ENCODE measurements at places on chromosomes 12 and 14.
A peak's percentile ranks its signal among the peaks of the same experiment; 100 is the strongest.

GRCh38 chr14:92294506-92294905 lies 28.5 kb upstream of the SLC24A4 start:
- no peak for DNase-seq

DNA sequence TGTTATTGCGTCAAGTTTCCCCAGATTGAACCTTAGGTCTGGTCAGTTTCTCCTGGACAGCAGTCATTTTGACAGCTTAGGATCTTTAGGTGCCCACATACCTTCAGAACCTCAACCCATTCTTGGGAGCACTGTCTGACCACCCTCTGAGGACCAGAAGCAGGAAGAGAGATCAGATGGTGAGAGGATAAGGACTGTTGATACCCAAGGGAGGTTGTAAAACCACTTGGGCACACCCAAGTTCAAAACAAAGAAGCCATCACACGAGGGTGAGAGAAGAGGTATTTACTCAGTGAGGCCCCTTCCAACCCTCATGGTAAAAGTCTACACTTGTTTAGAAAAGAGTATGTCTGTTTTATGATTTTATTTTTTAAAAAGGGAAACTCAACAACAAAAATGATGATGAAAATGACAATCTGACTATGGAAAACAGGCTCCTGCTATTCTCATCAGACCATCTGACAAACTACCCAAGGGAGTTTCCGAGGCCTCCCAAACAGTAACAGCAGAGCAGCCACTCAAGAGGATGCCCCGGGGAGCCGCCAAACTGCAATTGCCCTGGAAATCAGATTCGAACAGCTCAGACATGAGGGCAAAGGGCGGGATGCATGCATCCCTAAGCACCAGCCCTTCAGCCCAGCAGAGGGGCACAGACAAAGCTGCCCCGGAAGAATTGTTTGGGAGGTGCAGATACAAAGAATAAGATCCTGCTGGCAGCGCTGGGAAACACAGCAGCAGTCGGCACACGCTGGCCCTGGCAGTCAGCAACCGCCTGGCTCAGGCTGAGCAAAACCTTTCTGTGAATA lies 162.6 kb upstream of the PLEKHG7 start:
- DNase-seq: peak; percentile 34

GRCh38 chr14:57870686-57871457 lies 5.0 kb upstream of the SLC35F4 start:
- DNase-seq: no peak

GRCh38 chr12:105590571-105590970 lies 260.1 kb downstream of the C12orf75 start:
- DNase-seq: no peak

GRCh38 chr12:92993259-92993658 lies 64.2 kb upstream of the EEA1 start:
- DNase-seq: no peak

- no peak for DNase-seq
Observed at GRCh38 chr12:6771091-6771495, 1.2 kb upstream of the LAG3 start.

DNA sequence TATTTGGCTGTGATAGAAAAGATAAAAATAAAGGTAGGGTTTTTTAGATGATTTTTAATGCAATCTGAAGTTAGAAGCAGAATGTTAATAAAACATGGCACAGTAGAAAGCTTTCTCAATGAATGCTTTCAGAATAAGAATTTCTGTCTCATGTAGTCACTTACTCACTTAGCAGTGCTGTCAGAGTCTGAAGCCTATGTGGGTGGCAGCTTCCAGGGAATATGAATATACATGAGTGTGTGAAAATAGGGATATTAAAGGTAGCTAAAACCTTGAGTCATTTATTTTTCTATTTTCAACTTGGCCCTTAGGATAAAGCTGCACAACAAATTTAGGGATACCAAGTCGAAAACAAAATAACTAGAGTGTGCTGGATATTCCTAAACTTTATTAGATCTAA lies 427.9 kb downstream of the AEBP2 start:
- DNase-seq: no peak

DNA sequence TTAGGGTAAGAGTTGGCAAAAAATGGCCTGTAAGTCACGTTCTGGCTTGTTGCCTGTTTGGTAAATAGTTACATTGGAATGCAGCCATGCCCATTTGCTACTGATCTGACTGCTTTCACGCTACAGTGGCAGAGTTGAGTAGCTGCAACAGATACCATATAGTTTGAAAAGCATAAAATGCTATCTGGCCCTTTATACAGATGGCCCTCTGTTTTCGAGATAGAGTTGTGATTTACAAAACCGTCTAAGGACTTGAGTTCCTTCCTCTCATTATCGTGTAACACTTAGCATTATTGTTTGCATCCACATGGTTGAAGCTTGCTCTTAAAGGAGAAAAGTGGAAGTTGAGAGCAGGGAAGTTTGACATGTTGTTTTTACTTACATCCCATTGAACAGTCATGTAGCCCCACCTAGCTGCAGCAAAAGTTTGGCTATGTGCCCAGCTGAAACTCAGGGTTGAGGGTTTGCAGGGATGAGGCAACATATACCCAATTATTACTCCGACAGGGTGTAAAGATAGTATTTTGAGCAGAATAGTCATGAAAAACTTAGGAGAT lies 11.3 kb upstream of the SCFD1 start:
- DNase-seq: peak; percentile 4

- no peak for DNase-seq
Observed at GRCh38 chr12:106987846-106988245, 900 bp upstream of the MTERF2 start.

DNA sequence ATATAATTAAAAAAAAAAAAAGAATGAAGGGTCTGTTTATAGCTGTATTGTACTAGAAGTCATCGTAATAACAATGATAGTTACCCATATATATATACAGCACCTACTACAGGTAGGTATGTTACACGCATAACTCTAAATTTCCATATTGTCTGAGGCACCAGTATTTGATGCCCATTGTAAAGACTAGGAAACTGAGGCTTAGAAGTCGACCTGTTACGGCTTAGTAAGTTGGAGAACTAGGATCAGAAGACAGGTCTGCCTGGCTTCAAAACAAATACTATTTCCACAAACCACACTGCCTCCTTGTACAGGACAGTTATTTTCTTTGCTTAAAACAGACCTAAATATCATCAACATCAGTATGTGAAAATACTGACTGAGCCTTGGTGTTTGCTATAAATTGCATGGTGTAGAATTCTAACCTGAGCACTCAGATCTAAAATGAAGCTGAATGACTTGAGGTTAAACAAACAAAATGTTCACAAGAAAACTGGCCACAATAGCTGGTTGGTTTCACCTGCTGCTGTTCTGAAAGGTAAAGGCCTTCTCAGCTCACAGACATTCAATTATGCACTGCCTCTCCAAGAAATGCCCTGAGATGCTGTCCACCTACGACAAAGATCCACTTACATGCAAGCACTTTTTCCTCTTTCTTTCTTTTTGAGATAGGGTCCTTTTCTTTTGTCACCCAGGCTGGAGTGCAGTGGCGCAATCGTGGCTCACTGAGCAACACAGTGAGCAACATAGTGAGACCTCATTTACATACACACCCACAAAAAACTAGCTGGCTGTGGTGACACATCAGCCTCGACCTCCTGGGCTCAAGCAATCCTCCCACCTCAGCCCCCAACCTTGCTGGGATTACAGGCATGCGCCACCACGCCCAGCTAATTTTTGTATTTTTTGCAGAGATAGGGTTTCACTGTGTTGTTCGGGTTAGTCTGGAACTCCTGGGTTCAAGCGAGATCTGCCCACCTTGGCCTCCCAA lies 35.7 kb downstream of the SSH1 start:
- no peak for DNase-seq

DNA sequence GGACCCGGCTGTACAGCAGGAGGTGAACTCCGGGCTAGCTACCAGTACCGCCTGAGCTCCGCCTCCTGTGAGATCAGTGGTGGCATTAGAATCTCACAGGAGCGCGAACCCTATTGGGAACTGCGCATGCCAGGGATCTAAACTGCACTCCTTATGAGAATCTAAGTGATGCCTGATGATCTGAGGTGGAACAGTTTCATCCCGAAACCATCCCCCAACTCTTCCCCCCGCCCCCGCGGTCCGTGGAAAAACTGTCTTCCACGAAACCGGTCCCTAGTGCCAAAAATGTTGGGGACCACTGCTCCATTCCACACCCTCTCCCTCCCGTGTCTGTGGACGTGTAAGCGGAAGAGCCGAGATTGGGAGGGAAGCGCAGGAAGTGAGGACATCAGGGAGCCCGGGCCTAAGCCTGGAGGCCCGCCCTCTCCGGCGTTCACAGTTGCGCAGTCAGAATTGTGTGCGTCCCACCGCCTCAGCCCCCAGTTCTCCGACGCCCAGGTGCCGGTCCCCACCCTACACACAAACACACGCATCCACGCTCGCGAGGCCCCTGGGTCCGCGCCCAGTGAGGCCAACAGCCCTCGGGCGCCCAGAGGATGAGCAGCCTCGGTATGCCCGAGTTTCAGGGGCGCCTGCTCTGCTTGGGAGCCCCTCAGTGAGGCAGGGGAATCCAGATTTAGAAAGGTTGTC lies 1.8 kb upstream of the RNASE4 start:
- DNase-seq: peak; percentile 41

- DNase-seq: no peak
Observed at GRCh38 chr12:22689876-22690275, 64.9 kb downstream of the ETNK1 start.

DNA sequence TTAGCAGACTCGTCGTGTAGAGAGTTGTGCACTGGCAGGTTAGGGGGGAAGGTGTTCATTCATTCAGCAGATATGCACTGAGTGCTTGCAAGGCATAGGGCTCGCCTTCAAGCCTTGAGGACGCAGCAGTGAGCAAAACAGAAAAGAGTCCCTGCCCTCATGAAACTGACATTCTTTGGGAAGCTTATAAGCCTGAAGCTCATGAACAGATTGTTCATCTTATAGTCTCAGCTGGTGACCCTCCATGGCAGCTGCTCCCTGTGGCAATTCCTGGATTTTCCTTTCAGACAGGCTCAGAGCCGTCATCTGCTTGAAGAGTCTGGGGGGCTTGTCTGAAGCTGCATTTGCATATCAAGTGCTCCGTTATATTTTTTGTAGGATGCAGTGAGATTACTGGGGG lies 148.4 kb downstream of the PRKCH start:
- DNase-seq: no peak

GRCh38 chr12:55039395-55040354 lies 19.9 kb downstream of the NEUROD4 start:
- no peak for DNase-seq

- DNase-seq: no peak
Observed at GRCh38 chr12:52703878-52704277, 554 bp upstream of the KRT77 start.

DNA sequence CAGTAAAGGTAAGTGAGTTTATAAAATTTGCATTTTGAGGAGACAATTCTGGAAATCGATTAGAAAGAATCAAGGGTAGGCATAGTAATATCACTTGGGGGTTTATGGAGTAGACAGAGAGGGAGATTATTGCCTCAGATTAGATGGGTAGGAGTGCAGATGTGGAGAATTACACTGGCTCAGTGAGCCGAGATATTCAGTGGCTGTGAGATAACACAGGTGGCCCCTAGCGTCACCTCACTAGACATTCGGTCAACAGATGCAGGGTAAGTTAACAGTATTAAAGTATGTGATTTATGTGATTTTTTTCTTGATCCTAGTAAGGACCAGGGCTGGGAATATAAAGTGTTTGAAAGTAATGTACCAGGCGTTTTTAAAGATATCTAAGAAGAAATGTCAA lies 39.6 kb upstream of the KLRD1 start:
- DNase-seq: no peak

DNA sequence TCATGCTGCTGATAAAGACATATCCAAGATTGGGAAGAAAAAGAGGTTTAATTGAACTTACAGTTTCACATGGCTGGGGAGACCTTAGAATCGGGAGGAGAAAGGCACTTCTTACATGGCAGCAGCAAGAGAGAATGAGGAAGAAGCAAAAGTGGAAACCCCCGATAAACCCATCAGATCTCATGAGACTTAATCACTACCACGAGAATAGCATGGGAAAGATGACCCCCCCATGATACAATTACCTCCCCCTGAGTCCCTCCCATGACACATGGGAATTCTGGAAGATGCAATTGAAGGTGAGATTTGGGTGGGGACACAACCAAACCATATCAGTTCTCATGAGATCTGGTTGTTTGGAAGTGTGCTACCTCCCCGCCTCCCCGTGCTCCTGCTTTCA lies 9.8 kb upstream of the MFAP5 start:
- DNase-seq: no peak

GRCh38 chr12:116382686-116383530 lies 105.4 kb upstream of the MED13L start:
- DNase-seq: no peak

DNA sequence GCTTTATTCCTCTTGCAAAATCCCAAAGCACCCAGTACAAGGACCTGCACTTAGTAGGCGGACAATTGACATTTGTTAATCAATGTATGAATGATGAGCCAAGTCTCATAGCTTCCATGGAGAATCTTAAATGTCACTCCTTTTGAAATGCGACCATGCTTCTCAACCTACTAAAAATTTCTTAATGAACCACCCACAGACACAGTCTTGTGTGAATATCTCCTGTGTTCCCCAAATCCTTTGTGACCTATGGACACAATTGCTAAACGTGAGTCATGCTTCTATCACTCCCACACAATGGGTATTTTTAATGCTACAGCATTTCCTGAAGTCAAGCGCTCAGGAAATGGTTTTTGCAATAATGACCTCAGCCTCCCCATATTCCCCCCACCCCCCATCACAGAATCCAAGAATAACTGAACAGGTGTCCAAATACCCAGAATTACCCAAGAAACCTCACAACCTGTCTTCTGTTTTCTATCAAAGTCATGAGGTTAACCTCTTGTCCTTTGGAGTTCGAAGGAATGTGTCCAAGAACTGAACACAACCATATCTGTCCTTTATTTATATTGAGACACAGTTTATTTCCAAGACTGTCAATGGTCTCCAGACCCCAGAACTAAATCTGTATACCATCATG lies 163.6 kb upstream of the PLEKHG7 start:
- no peak for DNase-seq

GRCh38 chr12:109864916-109865315 lies 15.4 kb downstream of the GLTP start:
- no peak for DNase-seq

- peak; percentile 1 for DNase-seq
Observed at GRCh38 chr12:82862069-82862841, 175.5 kb downstream of the TMTC2 start.

GRCh38 chr14:102317564-102318248 lies 1.8 kb upstream of the ZNF839 start:
- DNase-seq: peak; percentile 87

DNA sequence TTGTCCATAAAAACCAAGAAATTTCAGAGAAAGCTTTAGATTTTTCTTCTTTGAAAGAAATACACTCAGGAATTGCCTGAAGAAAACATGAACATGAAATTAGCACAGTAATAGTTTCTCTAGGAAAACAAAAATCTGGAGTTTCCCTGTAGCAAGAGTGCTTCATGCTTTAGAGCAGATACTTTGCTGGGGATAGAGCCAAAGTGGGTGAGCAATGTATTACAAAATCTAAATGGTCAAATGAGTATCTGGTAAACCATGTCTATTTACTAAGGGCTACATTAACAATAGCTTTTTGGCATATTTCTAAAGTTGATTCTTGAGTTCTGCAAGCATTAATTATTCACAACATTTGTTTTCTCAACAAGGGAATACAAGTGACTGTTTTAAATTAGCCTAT lies 26.2 kb downstream of the AVPR1A start:
- no peak for DNase-seq

Measured in NCI-H187 (cell line).